ENCODE measurements at places on chromosomes 1 and 21. TPM values are rescaled to one million over a fixed set of nuclear protein-coding genes. Genes with fewer than 3 reads are reported as not detected.

DNA sequence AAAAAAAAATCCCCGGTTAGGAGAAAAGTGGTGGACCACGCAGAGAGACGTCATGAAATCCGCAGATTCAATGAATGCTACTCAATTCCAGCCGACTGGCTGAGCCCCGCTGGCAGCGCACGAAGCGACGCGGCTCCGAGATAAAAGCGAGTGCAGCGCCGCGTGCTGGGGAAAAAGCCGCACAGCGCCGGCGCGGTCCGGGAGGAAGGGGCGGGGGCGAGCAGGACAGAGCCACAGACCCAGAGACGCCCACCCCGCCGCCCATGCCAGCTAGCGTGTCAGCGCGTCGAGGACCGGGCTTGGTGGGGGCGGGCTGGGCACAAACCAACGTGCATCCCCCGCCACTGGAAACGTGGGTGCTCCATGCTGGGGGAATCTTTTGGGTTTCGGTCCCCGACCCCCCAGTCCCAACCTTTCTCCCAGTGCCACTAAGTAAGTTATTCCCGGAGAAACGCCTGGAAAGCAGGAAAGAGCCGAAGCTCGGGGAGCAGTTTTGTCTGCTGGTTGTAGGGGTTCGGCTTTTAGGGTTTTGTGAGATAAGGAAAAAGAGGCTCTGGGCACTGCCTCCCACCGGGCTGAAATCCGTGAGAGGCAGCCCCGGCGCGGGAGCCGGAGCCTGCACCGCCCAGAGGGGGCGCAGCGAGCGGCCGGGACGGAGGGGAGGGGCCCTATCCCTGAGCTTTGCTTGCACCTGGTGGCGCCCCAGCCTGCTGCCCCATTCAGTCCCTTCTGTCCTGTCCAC, at the start of gene KCNJ6:
Gene KCNJ6 (minus strand): TSS at position 148 of the 742 bp plus-strand sequence. CDS start 75,775 bp downstream, outside the sequence.
- H3K27ac ChIP-seq: no peak within 1 kb of the TSS
- peak within 1 kb of the TSS; percentile 8 for H3K4me3 ChIP-seq
- H3K27me3 ChIP-seq: peaks cover 85% of the 10 kb centered on the region

DNA sequence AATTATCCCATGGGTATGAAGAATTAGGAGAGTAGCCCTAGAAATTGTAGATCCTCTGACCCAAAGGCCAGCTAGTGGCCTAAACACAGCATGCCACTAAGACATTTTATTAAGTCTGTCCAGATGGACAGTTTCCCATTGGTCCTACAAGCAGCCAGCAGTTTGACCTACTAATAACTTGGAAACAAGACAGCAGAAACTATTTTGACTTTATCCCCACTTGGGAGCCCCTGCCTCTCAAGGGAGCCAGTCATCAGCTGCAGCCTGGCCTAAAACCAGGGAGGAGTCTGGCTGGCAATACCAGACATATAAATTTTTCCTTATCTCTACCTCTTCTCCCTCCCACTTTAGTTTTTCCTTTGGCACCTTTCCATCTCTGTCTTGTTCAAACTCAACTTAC, 222.6 kb upstream of the KCTD3 start:
- no peaks in the 10 kb centered on the region for H3K4me1 ChIP-seq
- no peak overlapping the region for H3K27ac ChIP-seq

GRCh38 chr1:14862114-14862771, 263.8 kb downstream of the KAZN start:
- no peak overlapping the region for H3K27ac ChIP-seq
- no peak for ATAC-seq
- H3K27me3 ChIP-seq: peaks cover 13% of the 10 kb centered on the region
- no peaks in the 10 kb centered on the region for H3K4me1 ChIP-seq
- no peaks in the 10 kb centered on the region for H3K36me3 ChIP-seq

GRCh38 chr1:178034676-178035075, 59.2 kb upstream of the RASAL2 start:
- H3K27ac ChIP-seq: no peak overlapping the region
- H3K27me3 ChIP-seq: no peaks in the 10 kb centered on the region
- no peak for ATAC-seq
- no peaks in the 10 kb centered on the region for H3K36me3 ChIP-seq

DNA sequence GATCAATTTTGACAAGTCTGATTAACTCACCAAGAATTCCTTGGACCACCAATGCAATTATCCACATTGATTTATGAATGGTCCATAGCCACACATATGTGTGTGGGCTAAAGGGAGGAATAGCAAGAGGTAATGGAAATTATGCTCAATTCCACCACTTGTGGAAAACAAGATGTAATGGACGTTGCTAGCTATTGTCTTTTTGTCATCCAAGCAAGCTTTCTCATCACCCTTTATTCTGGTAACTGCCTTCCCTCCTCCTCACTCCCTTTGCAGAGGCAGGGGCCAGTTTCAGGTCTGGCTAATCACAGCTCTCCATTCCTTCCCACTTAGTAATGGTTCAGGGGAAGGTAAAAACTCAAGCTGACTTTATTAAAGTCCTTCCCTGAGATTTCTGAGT, 24.7 kb upstream of the RAB3GAP2 start:
- H3K36me3 ChIP-seq: no peaks in the 10 kb centered on the region
- ATAC-seq: no peak
- no peak overlapping the region for H3K27ac ChIP-seq
- no peaks in the 10 kb centered on the region for H3K4me1 ChIP-seq
- no peak overlapping the region for H3K4me3 ChIP-seq

GRCh38 chr1:27427816-27428315, 35.4 kb downstream of the GPR3 start:
- ATAC-seq: no peak
- peak overlapping the region; percentile 44 for H3K4me3 ChIP-seq
- H3K4me1 ChIP-seq: peaks cover 98% of the 10 kb centered on the region
- peak overlapping the region; percentile 88 for H3K27ac ChIP-seq
- no peaks in the 10 kb centered on the region for H3K27me3 ChIP-seq
- H3K36me3 ChIP-seq: peaks cover 28% of the 10 kb centered on the region

- no peak overlapping the region for H3K27ac ChIP-seq
- peaks cover 98% of the 10 kb centered on the region for H3K27me3 ChIP-seq
- no peak overlapping the region for H3K4me3 ChIP-seq
Measured at GRCh38 chr1:20370698-20371097, 80.0 kb downstream of the VWA5B1 start.

- no peaks in the 10 kb centered on the region for H3K36me3 ChIP-seq
- H3K27ac ChIP-seq: no peak overlapping the region
- no peak for ATAC-seq
- no peaks in the 10 kb centered on the region for H3K27me3 ChIP-seq
- no peak overlapping the region for H3K4me3 ChIP-seq
- H3K4me1 ChIP-seq: no peaks in the 10 kb centered on the region
Measured at GRCh38 chr21:40067751-40068150, 200.5 kb downstream of the PCP4 start.

DNA sequence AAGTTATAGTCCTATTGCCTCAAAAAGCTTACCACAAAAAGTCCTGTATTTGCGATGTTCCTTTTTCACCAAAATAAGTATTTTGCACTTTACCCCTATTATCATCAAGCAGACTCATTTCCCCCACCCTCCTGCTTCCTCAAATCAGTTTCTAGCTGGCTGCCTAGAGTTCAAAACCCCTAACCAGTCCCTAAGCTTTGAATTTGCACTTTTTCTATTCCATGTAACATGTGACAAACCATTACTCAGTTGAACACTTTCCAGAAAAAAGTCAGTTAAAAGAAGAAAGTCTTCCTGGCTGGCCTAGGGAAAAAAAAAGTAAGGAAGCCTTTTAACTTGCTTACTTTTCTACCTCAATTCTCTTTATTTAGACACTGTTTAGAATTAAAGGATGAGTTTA, 8.2 kb downstream of the CEP170 start:
- H3K27ac ChIP-seq: no peak overlapping the region
- H3K36me3 ChIP-seq: no peaks in the 10 kb centered on the region
- ATAC-seq: peak; percentile 67
- H3K4me3 ChIP-seq: no peak overlapping the region
- no peaks in the 10 kb centered on the region for H3K4me1 ChIP-seq

DNA sequence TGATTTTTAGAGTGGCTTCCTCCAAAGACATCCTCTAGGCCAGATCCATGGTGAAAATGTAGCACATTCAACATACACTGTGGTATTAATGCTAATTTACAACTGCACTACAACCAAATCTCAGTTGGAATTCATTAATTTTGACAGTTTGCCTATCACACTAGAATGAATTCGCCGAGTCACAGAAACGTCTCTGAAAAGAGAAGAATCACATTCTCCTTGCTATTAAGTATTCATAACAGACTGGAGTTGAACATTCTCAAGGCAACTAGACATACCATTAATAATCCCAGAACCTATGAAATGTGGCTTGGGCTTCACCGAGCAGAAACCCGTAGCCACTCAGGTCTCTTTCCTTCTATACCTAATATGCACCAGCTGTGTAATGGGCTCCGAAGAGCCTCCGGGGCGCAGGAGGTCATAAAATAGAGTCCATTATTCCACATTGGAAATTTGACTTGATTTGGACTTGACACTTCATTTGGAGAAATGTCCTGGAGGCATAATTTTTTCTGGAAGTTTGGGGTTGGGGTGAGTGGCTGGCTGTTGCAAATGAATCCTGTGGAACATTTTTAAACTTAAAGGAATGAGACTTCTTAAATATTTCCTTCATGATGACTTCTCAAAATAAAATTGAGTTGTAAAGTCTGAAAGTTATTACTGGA, 117.1 kb downstream of the DSCAM start:
- no peak for ATAC-seq
- no peaks in the 10 kb centered on the region for H3K36me3 ChIP-seq
- H3K27ac ChIP-seq: no peak overlapping the region
- H3K27me3 ChIP-seq: peaks cover 14% of the 10 kb centered on the region
- no peaks in the 10 kb centered on the region for H3K4me1 ChIP-seq

- H3K4me3 ChIP-seq: no peak overlapping the region
- no peaks in the 10 kb centered on the region for H3K4me1 ChIP-seq
- H3K36me3 ChIP-seq: peaks cover 86% of the 10 kb centered on the region
- no peak for ATAC-seq
- no peaks in the 10 kb centered on the region for H3K27me3 ChIP-seq
Measured at GRCh38 chr1:153932156-153933131, 9.7 kb upstream of the GATAD2B start.

GRCh38 chr1:92728697-92729096, 56.2 kb downstream of the EVI5 start:
- H3K27me3 ChIP-seq: no peaks in the 10 kb centered on the region
- ATAC-seq: no peak
- no peaks in the 10 kb centered on the region for H3K4me1 ChIP-seq
- H3K36me3 ChIP-seq: peaks cover 14% of the 10 kb centered on the region

GRCh38 chr21:16239659-16240265, 510.0 kb downstream of the USP25 start:
- no peaks in the 10 kb centered on the region for H3K4me1 ChIP-seq
- ATAC-seq: no peak
- H3K4me3 ChIP-seq: no peak overlapping the region

GRCh38 chr1:53588053-53588779, 129.0 kb downstream of the DMRTB1 start:
- no peak overlapping the region for H3K4me3 ChIP-seq
- H3K4me1 ChIP-seq: no peaks in the 10 kb centered on the region
- no peaks in the 10 kb centered on the region for H3K36me3 ChIP-seq
- no peak overlapping the region for H3K27ac ChIP-seq
- no peaks in the 10 kb centered on the region for H3K27me3 ChIP-seq

DNA sequence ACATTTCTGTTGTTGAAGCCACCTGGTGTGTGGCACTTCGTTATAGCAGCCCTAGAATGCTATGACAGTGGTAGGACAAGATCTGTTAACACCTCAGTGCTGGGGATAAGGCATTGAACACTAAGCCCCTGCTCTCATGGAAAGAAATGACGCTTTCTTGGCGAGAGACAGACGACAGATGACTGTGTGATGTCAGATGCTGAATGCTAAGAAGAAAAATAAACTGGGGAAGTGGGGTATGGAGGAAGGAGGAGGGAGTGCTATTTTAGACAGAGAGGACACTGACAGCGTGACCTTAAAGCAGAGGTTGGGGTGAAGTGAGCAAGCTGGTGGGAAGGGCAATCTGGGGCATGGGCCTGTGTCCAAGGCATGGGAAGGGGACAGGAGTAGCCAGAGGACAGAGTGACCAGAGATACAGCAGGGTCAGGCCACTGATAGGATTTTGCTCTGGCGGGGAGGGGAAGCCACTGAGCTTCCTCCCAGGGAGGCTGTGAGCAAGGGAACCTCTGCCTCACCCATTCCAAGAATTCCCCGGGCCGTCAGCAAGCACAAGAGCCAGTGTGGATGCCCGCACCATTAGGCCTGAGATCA, 15.2 kb downstream of the DOP1B start:
- no peaks in the 10 kb centered on the region for H3K4me1 ChIP-seq
- H3K36me3 ChIP-seq: peaks cover 33% of the 10 kb centered on the region
- no peak for ATAC-seq
- H3K4me3 ChIP-seq: no peak overlapping the region
- no peaks in the 10 kb centered on the region for H3K27me3 ChIP-seq

DNA sequence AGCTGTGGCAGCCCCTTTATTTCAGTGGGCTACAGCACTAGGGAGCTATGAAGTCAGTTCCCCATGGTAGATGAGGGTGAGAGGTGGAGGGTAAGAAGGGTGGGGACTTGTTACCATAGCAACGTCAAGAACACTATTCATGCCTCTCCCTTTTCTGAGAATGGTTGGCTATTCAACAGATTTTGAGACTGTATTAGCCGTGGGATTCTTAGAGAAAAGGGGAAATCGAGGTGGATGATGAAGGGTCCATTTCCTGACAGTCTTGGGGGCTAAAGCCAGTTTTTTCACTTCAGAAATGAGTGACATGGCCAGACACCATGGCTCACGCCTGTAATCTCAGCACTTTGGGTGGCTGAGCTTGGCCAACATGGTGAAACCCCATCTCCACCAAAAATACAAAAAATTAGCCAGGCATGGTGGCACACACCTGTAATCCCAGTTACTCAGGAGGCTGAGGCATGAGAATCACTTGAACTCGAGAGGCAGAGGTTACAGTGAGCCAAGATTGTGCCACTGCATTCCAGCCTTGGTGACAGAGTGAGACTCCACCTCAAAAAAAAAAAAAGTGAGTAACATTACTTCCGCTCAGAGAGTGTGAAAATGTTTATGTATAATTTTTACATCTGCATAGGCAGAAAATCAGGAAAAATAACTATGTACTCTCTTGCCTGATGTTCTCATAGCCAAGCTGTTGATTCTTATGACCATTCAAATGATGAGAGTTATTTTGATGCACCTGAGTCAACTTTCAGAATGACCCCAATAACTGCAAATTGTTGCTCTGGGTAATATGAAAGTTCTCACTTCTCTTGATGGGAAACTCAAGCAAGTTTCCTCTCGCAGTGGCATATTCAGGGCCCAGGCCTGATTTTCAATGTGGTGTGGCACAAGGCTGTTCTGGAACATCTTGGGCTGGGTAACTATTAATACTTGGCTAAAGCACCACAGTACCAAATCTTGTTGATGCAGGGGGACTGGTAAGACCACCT, 23.2 kb upstream of the RGSL1 start:
- ATAC-seq: no peak
- no peaks in the 10 kb centered on the region for H3K4me1 ChIP-seq
- peaks cover 4% of the 10 kb centered on the region for H3K27me3 ChIP-seq
- H3K27ac ChIP-seq: no peak overlapping the region
- H3K36me3 ChIP-seq: no peaks in the 10 kb centered on the region

GRCh38 chr1:99177465-99177864, 86.8 kb upstream of the PLPPR4 start:
- no peaks in the 10 kb centered on the region for H3K36me3 ChIP-seq
- H3K27me3 ChIP-seq: no peaks in the 10 kb centered on the region
- no peak overlapping the region for H3K27ac ChIP-seq
- no peak overlapping the region for H3K4me3 ChIP-seq
- H3K4me1 ChIP-seq: peaks cover 10% of the 10 kb centered on the region
- ATAC-seq: no peak

The KCNQ4 gene
- 10.1 TPM for total RNA-seq

The CFAP107 gene
- total RNA-seq: not detected

The SMIM1 gene
- total RNA-seq: 2.6 TPM

The AADACL3 gene
- not detected for total RNA-seq

The CFHR2 gene
- not detected for total RNA-seq

The GSTM5 gene
- total RNA-seq: 2.7 TPM

All from gastroesophageal sphincter (tissue), 4 donors.